ENCODE measurements at places on chromosomes 13 and 19.

DNA sequence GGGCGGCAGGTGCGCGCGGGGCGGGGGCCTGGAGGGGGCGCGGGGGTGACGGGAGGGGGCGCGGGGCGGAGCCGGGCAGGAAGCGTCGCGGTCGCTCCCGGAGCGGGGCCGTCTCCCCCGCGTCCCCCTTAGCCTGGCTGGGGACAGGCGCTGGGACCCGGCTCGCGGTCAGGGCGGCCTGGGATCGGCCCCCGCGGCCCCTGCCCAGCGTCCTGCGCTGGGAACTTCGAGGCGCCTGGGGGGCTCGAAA lies 74.7 kb upstream of the MCF2L start:
- DNase-seq, result no peak

- DNase-seq, result no peak
Measured at GRCh38 chr13:99434258-99434788, 66.9 kb upstream of the TM9SF2 start.

GRCh38 chr13:110185696-110186095 lies 121.3 kb downstream of the COL4A1 start:
- no peak for DNase-seq

GRCh38 chr19:45440873-45441654 lies 17.3 kb upstream of the ERCC1 start:
- no peak for DNase-seq

DNA sequence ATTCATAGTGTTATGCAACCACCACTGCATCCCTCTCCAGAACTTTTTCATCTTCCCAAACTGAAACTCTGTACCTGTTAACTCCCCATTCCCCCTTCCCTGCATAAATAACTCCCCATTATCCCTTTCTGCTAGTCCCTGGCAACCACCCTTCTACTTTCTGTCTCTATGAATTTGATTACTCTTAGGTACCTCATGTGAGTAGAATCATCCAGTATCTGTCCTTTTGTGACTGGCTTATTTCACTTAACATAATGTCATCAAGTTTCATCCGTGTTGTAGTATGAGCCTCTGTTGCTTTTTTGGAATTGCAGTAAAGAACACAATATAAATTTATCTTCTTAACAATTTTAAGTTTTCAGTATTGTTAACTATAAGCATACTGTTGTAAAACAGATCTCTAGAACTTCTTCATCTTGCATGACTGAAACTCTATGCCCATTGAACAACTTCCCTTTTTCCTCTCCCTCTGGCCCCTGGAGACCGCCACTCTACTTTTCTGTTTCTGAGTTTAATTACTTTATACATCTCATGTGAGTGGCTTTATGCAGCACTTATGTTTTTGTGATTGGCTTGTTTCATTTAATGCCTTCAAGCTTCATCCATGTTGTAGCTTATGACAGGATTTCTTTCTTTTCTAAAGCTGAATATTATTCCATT lies 87.3 kb upstream of the ABCC4 start:
- no peak for DNase-seq

DNA sequence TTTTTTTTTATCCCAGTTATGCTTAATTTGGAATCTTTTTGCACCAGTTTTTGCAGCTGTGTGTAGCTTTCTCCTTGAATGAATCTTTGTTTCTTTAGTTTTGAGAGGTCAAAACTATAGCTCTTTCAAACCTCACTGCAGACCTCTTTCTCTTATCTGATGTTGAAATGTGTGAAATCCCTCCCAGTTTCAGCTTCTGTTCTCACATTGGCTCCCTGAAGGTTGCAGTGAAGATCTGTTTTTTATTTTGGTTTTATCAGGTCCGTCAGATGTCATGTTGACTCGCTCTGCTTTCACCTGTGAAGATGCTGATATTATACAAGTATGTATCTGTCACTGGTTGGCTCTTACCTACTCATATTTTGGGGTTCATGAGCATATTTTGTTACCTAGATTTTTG lies 372.0 kb downstream of the RFC3 start:
- DNase-seq, result no peak

- no peak for DNase-seq
Measured at GRCh38 chr13:29582171-29582570, 13.3 kb downstream of the SLC7A1 start.

GRCh38 chr13:113061796-113062425 lies 43.7 kb upstream of the F7 start:
- no peak for DNase-seq

GRCh38 chr19:409516-410242 lies 732 bp upstream of the C2CD4C start:
- peak; percentile 35 for DNase-seq

GRCh38 chr19:46069806-46070341 lies 29.1 kb upstream of the IGFL4 start:
- no peak for DNase-seq

DNA sequence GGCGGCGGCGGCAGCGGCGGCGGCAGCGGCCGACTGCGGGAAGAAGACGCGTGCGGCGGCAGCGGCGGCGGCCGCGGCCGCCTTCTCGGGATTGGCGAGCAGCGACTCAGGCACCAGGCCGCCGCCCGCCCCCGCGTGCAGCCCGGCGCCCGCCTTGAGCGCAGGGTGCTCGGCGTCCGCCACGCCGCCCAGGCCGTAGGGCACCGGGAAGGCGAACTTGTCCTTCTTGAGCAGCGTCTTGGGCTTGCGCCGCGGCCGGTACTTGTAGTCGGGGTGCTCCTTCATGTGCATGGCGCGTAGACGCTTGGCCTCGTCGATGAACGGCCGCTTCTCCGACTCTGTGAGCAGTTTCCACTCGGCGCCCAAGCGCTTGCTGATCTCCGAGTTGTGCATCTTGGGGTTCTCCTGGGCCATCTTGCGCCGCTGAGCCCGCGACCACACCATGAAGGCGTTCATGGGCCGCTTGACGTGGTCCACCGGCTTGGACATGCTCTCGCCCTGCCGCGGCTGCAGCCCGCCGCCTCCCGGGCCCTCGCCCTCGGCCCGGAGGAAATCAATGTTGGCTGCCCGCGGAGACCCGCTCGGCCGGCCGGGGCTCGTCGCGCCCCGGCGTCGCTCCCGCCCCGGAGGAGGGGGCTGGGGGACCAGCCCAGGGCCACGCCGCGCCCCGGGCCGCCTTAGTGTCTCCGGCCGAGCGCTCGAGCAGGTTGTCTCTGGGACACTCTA lies 621 bp downstream of the SOX21 start:
- no peak for DNase-seq

GRCh38 chr19:14450168-14450874 lies 17.2 kb downstream of the PKN1 start:
- DNase-seq, result no peak

- no peak for DNase-seq
Measured at GRCh38 chr19:38693380-38694223, 46.2 kb downstream of the ACTN4 start.

GRCh38 chr13:43908156-43909126 lies 28.7 kb downstream of the LACC1 start:
- DNase-seq, result no peak

DNA sequence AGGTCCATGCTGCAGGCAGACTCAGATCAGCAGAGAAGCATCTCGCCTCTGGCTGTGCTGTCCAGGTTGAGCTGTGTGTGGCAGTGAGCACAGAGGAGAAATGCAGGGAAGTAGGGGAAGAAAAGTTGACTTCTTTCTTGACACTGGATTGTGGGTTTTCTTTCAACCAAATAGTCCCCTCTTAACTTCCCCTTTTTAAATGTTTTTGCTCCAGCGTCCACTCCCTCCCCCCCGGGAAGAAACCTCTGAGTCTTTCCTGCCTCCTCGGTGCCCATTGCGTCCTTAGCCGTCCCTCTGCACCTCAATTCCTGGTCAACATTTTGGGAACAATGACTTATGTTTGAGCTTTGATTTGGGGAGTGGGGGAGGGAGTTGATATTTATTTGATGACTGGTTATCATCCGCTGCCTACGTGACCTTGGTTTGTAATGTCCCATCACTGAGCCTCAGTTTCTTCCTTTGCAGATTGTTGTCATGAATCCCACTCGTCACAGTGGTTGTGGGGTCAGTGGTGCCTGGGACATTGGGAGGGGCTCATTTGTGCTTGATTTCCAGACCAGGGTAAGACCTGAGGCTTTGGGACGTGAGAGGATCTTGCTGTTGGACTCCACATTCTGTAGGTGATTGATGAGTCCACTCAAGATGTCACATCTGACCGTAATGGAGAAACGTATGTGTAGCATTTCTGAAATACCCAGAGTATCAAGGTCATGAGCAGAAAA lies at the start of gene LILRB2:
TSS of gene LILRB2 (minus strand) at position 104 of the 722 bp plus-strand sequence. CDS start 614 bp downstream, outside the sequence.
- DNase-seq, result no peak

- no peak for DNase-seq
Measured at GRCh38 chr13:101181076-101181685, 235.1 kb downstream of the NALCN start.

DNA sequence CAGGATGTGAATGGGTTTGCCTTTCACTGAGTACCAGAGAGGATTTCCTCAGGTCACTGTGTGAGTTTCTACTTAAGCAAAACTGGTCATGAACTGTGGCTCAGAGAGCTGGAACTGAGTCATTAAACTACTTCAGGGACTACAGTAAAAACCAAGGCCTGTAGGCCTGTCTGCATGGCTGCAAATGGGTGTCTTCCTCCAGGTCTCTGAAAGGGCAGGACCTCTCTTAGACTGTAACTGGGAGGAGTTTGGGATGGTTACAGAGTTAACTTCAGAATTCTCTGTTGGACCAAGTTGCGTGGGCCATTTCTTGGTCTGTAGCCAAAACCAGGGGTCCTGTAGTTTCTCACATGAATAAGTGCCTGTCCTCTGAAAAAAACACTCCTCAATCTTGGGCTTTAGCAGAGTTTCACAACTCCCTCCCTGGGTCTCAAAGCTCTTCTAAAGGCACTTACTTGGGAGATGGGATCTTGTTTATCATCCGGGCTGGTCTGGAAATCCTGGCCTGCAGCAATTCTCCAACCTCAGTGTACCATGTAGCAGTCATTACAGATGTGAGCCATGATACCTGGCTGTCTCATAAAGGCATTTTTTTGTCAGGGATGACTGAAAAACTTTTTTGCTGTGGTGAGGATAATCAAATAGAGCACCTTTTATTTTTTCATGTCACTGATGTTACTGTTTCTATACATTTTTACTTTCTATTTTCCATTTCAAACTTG lies 19.7 kb downstream of the ZNF714 start:
- no peak for DNase-seq

DNA sequence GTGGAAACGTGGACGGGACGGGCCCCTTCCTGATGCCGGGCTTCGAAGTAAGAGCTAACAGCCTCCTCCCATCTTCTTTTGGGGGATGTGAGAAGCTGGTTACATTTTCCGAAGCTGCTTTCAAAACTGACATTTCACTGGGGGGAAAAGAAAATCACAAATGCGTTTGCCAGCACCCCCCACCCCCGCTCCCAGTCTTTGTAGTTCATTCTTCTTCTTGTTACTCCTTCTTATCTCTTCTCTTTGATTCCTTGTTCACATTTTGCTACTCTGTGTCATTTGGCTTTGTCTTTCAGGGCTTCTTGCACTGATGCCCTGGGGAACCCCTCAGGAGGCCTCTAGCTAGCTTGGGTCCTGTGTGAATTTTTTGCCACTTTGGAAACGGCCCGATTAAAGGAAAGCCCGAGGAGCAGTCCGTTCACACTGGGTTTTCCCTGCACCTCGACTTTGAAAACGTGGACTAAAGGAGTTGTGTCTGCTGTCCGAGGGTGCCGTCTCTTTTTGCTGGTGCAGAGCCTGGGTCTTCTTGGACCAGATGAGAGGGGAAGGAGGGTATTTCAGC lies 1.3 kb downstream of the CARM1 start:
- DNase-seq, result no peak

DNA sequence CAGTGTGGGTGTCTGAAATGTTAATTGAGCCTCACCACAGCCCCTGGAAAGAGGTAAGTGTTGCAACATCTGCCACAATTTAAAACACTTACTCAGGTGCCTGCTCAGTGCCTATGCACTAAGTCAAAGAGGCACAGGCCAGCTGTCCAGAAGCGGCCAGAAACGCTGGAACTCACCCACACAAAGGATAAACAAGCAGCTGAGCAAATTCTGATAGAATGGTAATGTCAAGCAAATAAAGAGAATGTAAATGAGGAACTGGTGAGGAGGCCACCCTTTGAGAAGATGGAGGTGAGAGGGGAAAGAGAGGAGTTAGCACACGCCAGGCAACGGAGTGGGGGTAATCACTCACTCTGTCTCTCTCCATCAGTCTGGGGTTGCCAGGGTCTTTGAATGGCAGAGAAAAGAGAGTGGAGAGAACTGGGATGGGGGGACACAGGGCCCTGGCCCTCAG lies 67.7 kb upstream of the SERP2 start:
- DNase-seq, result peak; percentile 59

- DNase-seq, result no peak
Measured at GRCh38 chr13:39149896-39150295, 111.6 kb downstream of the NHLRC3 start.

GRCh38 chr19:17357724-17358123 lies 19.4 kb downstream of the PLVAP start:
- DNase-seq, result no peak

- no peak for DNase-seq
Measured at GRCh38 chr19:10290876-10291553, 1.3 kb downstream of the ICAM5 start.

- no peak for DNase-seq
Measured at GRCh38 chr19:13150931-13151604, 857 bp downstream of the IER2 start.

GRCh38 chr19:17989425-17990094 lies 18.4 kb upstream of the ARRDC2 start:
- no peak for DNase-seq

- DNase-seq, result no peak
Measured at GRCh38 chr13:93116809-93117208, 109.8 kb upstream of the GPC6 start.

- no peak for DNase-seq
Measured at GRCh38 chr19:30567536-30568232, 195.5 kb downstream of the ZNF536 start.

DNA sequence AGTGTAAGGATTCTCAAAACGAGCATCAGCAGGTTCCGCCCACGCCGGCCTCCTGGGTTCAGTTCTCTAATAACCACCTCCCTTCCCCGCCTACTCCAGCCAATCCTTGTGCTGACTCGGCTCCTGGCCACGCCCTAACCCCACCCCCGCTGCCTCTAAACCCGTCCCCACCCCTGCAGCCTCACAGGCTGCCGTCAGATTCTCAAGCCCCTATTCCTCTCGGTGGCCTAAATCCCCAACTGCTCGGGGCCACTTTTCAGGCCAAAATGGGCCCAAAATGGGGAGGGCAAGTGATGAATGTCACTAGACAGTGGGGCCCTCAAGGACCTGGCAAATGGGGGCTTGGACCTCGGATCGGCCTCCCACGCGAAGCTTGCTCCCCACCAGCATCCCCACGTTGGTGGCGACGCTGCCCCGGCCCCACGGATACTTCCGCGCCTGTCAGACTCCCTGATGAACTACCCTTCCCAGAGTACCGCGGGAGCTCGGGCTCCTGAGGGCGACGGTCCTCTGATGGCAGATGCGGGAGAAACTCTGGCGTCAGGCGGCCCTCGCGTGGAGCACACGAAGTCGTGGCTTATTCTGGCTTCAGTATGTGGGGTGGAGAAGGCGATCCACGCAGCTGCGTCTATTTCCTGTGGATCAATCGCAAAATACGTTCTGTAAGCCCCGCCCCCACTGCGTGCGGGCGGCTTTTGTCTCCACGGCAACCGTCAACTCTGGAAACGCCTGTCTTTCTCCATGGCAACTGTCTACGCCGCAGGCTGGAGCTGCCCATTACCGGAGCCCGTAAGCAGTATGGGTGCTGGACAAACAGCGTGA lies 24.8 kb downstream of the ZNF473 start:
- DNase-seq, result peak; percentile 31

Data from ascending aorta (tissue), 2 donors.